ENCODE measurements at places on chromosomes 16 and 17.

DNA sequence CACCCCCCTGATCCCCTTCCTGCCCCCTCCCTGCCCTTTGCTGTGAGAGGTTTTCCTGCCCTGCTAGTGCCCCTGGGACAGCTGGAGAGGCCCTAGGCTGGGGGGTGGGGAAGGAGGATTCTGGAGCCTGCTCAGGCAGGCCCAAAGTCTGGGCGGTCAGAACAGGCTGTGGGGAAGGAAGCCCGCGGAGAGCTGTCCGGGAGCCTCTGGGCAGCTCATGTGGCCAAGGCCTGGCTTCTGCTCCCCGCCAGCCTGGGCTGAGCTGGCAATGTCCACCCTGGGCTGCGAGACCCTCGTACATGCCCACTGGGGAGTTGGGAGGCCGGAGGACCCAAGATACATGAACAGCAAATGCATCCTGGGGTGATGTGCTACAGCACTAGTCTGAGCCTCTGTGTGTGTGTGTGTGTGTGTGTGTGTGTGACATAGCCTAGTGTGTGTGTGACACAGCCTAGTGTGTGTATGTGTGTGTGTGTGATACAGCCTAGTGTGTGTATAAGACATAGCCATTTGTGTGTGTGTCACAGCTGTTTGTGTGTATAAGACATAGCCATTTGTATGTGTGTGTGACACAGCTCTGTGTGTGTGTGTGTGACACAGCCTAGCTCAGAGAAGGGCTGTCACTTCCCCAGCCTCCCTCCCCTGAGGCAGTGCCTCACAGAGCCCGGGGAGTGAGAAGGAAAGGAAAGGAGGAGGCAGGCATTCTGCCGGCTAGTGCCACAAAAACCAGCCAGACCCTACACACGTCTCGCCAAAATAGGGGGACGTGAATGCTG, 201.4 kb upstream of the CIBAR2 start:
- DNase-seq = no peak

- no peak for DNase-seq
Observed at GRCh38 chr17:77700165-77700881, 258.2 kb upstream of the TNRC6C start.

DNA sequence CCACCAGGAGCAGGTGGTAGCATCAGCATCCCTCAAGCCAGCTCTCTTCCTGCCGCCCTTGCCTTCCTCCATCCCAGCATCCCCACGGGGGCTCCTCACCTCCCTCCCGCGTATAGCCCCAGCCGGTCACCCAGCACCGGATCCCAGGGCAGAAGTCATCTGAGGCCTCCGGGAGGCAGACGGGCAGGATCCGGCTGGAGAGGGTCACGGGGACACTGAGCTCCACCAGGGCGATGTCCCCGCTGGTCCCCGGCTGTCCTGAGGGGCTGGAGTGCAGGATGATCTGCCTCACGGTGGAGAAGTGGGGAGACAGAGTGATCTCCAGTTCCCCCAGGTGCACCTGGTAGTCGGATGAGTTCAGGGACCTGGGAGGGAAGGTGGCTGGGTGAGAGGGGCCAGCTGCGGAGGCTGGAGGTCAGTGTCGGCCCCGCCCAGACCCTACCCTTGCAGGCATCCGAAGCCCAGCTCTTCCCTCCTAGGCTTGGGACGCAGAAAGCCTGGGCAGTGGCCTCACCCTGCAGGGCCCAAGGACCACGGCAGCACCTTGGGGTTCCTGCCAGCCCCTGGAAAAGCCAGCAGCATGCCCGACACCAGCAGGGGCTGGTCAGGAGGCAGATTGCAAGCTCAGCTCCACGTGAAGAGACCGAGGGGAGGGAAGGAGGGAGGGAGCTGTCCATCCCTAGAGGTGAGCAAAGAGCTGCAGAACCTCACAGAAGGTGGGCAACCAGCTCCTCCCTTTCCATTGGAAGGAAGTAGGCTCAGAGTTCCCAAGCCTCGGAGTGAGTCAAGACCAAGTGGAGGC, 2.3 kb downstream of the TPSG1 start:
- DNase-seq = no peak

GRCh38 chr16:53041320-53042051, 11.2 kb downstream of the CHD9NB start:
- no peak for DNase-seq

GRCh38 chr16:26983426-26983825, 83.3 kb upstream of the C16orf82 start:
- DNase-seq = no peak

GRCh38 chr17:55157165-55157564, 107.6 kb upstream of the HLF start:
- no peak for DNase-seq

DNA sequence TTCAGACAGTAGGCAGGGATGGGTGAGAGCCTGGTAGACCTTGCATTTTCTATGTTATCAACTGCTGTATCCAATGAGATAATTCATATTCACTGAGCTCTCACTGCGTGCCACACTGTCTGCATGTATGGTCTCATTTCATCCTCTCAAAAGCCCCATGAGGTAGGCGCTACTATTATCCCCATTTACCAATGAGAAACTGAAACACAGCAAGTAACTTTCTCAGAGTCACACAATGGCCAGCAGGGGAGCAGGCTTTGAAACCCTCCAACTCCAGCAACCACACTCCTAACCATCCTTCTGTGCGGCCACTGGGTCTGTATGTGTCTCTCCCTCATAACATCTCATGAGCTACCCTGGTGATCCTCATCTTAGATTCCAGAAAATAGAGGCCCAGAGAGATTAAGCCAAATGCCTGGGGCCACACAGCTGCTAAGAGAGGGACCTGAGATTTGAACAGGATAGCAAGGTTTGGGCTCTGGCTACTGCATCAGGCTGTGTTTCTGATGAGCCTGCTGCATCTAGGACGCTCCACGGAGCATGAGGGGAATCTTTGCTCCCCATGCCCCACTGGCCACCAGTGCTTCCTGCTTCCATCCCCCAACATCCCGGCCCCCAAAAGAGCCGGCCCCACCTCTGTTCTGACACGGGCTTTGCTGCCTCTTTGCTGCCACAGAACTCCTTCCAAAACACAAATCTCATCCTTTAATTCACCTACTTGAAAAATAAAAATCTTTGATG, 3.2 kb downstream of the CCR7 start:
- DNase-seq = no peak

GRCh38 chr17:37820313-37820994, 75.6 kb upstream of the HNF1B start:
- no peak for DNase-seq

DNA sequence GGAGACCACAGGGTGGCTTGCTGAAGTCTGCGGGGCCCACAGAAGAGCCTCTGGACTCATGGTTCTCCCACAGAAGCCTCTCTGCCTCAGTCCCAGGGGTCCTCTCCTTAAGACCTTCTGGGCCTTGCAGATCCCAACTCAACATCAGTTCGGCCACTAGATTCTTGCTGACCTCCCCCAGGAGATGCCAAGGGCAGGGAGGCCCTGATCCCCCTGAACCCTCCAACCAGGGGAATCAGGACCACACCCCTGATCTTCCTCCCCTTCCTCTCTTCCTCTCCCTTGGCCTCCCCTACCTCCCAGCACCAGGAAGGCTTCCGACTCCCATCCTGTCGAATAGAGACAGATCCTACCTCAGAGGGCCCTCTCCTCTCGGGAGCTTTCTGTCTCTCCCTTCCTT, 53.4 kb downstream of the NOS2 start:
- no peak for DNase-seq

DNA sequence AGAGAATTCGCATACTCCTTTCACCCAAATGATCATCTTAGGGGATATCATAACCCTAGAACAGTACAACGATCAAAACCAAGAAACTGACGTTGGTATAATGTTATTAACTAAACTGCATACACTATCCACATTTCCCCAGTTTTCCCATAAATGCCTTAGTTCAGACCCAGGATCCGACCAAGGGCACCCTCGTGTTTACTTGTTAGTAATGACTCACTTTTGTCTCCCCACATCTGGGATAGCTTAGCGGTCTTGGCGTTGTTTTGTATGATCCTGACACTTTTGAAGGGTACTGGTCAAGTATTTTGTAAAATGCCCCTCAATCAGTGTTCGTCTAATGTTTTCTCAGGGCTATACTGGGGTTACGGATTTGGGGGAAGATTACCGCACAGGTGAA, 8.0 kb downstream of the HS3ST3A1 start:
- no peak for DNase-seq

- DNase-seq = no peak
Observed at GRCh38 chr16:4378161-4378666, 6.6 kb downstream of the VASN start.

- no peak for DNase-seq
Observed at GRCh38 chr17:74157366-74157765, 46.1 kb upstream of the RPL38 start.

GRCh38 chr17:17170346-17170985, 35.7 kb downstream of the PLD6 start:
- DNase-seq = no peak

GRCh38 chr17:38783227-38783626, 16.1 kb downstream of the PIP4K2B start:
- no peak for DNase-seq

- DNase-seq = no peak
Observed at GRCh38 chr16:24005577-24005976, 169.8 kb downstream of the PRKCB start.

GRCh38 chr16:61926766-61927165, 109.5 kb downstream of the CDH8 start:
- DNase-seq = no peak

Data from renal cortex interstitium (tissue), 15 donors.